Activated CD4-positive, alpha-beta T cell treated with anti-CD3 and anti-CD28 coated beads, Interleukin-2, amount 10 ng/mL, durations not matched to agents 7 days and 5 days (primary cell): ENCODE measurements at places on chromosomes 6 and 20.

DNA sequence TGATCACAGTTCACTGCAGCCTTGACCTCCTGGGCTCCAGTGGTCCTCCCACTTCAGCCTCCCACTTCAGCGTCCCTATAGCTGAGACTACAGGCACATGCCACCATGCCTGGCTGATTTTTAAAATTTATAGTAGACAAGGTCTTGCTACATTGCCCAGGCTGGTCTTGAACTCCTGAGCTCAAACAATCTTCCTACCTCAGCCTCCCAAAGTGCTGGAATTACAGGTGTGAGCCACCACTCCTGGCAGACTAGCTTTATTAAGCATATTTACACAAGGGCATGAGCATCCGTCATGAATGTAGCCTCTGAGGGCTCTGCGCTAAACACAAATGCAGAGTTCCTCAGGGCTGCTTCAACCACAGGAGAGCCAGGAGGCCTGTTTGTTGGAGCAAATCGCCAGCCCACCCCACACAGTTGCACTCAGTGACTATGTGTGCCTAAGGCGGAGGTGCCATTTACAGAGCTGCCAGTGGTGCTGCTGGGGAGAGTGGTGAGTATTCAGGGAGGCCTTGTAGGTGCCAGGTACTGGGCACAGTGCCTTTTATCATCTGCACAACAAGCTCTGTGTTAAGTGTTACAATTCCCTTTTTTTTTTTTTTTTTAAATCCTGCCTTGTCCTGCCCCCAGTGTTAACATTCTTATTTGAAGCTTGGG is 78.2 kb downstream of the PSMG4 start:
- no peak for DNase-seq

GRCh38 chr6:135853227-135853626 is 1.7 kb downstream of the PDE7B start:
- DNase-seq, result no peak

- DNase-seq, result no peak
Measured at GRCh38 chr6:13868236-13868635, 53.9 kb upstream of the MCUR1 start.

DNA sequence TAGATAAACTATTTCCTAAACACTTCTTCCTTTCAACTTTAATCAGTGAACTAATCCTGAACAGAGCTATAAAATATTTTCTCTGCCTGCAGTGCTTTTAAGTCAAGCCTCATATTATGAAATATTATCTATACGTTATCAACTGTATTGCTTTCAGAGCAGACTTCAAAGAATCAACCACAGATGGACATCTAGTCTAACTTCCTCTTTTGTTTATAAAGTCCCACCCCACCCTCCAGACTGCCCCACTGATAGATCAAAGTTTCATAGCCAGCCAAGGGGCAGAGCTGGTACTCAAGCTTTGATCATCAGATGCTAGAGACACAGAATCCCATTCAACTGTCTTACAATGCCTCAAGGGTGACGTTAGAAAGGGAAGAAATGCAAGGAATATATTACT is 308.3 kb downstream of the LAMA2 start:
- no peak for DNase-seq

- no peak for DNase-seq
Measured at GRCh38 chr6:90126181-90126580, 170.5 kb downstream of the BACH2 start.

DNA sequence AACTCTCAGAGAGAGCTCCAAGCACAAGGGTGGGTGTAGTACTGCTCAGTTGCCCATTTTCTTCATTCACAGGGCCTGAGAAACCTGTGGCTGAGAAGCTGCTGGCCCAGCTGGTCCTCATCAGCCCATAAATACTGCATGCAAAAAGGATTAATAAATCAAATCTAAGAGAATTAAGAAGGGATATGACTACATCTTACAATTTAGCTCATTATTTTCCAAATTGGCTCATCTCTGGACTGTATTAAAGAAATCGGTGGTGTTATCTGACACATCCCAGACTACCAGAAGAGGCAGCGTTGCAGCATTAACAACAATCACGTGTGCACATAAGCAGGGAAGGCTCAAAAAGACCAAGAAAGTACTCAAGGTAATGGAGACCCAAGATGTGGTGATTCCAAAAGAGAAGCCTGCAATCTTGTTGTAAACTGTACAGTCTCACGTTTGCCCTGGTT is 90.7 kb downstream of the CD24 start:
- no peak for DNase-seq

- no peak for DNase-seq
Measured at GRCh38 chr6:116847227-116847626, 18.3 kb upstream of the GPRC6A start.

GRCh38 chr6:12748815-12749521 is 32.4 kb downstream of the PHACTR1 start:
- DNase-seq, result no peak

DNA sequence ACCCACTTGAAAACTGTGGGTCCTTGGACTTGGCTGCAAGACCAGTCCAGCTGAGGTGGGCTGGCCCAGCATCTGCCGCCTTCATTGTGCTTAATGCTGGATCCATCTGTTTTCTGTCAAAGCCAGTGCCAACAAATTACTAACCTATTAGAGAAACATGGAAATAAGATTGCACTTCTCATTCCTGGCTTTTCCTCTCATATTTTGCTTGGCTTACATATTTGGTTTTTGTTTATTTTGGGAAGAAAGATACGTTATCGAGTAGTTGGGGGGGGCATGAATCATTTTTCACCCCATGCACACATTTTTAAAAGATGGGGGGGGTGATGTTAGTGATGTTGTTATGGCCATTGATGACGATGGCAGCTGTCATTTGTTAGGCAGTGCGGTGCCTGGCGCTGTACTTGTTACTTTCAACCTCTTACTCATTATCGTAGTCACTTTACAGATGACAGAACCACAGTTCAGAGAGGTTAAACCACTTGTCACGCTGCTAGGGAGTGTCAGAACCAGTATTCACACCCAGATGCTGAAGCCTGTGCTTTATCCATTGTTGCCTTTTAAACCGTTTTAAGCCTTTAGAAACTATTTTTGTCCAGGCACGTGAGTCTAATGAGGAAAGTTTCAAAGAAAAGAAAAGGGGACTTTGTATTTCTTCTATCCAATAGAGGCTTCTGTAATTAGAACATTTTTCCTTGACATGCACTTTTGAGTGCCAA is 180.0 kb downstream of the TMEM242 start:
- no peak for DNase-seq

DNA sequence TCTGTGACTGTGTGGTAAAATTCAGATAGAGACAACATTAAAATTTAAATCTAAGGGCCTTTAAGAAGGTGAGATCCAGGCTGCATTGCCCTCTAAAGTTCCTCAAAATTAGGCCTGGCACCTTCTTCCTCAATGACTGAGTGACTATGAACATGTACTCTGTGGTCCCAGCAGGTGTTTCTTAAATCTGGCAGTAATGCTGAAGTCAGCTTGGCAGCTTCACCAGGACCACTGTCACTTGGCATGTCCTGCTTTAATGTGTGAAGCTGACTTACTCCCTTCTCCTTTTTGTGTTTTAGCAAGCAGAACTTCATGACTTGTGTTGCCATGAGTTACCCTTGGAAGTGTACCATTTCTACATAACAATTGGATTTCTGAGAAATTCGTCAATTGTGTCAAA is 141.7 kb downstream of the NKAIN2 start:
- DNase-seq, result no peak

GRCh38 chr20:16363506-16364319 is 209.5 kb downstream of the KIF16B start:
- DNase-seq, result no peak

- DNase-seq, result no peak
Measured at GRCh38 chr6:113495521-113495920, 361.6 kb upstream of the MARCKS start.

- DNase-seq, result no peak
Measured at GRCh38 chr6:112760831-112761230, 413.7 kb downstream of the RFPL4B start.

- no peak for DNase-seq
Measured at GRCh38 chr6:140744659-140745320, 1370.3 kb upstream of the CITED2 start.

DNA sequence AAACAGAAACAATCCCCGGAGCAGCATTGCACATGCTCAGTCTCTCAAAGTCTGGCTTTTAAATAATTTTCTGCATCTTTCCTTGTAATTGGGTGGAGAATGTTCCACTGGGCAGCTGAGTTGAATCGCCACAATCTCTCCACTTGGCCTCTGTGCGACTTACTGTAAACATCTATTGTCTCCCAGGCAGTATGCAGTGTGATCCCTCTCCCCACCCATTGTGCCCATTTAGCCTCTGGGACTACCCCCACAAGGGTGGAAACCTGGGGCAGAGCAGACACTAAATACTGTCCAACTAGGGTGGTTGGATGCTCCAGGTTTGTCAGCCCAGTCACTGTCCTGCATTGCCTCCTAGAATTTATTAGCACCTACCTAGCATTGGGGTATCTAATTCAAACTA is 96.2 kb downstream of the JARID2 start:
- DNase-seq, result no peak

DNA sequence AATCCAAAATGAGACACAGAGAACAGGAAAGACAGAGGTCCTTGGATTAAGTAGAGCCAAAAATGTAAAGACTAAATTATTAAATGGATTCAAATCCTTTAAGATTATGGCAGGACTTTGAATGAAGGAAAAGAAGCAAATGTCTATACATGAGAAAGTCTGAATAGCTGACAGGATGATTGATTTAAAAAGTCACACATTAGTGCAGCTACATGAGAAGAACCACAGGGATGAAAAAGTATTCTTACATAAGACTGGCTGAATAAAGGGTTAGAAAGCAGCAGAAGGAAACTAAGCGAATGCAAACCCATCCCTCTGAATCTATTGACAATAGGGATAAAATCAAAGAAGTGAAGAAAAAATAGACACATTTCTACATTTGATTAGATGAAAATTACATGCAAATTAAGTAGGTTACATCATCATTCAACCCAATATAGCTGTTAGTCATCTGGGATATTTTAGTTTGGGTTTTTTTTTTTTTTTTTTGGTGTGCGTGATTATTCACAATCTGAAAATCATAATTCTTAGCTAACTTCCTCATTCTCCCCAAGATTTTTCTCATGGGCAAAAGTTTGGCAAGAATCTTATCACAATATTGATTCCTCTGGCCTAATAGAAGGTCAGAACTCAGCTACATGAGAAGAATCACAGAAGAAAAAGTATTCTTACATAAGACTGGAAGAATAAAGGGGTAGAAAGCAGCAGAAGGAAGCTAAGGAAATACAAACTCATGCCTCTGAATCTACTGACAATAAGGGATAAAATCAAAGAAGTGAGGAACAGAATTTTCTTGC is 845.4 kb downstream of the HACE1 start:
- no peak for DNase-seq

DNA sequence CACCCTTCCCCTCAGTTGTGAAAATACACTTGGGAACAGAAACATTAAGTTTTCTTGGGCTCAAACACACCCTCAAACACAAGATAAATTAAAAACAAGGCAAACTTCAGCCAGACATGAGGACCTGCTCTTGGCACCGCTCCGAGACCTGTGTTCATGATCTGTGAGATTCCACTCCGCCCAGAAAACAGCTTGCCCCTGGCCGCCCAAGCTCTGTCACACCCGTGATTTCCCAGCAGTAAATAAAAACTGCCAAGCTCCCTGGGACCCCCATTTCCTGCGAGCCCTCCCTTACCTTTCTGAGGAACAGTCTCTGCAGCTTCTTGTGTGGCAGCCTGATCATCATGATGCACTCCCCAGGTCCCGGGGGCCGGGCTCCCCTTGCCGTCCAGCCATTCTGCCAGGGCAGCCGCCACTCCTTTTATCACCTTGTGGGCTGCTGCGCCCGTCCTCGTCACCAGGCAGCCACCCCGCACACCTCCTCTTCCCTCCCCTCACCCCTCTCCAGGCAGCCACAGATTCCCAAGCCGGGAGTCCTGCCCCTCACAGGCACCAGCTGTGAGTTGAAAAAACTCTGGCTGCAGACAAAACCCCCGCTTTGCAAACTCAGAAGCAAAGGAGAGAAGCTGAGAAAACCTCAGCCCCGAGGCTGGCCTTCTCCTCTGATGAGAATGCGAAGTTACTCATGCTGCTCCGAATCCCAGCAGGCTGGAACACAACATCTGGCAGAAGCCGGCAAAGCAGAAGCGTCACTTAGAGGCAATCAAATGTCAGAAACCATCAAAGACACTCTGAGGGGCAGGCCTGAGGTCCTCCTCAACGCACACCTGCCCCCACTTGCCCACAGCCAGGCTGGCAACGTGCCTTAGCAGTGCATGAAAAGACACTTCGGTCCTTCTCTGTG is 130.4 kb upstream of the RPS6KA2 start:
- no peak for DNase-seq

GRCh38 chr6:154071711-154072110 is 32.7 kb downstream of the OPRM1 start:
- DNase-seq, result no peak

DNA sequence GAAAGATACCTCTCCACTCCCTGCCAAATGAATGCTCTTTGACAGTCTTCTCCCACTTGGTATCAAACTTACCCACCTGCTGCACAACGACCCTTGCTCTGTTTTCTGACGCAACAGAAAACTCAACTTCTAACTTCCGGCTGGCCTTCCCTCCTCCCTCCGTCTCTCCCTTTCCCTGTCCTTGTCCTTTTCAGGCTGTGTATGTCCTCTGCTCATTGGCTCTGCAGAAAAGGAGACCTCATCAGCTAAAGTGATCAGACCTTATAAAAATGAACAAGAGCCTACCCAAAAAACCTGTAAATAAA is 12.2 kb downstream of the TRAF3IP2 start:
- DNase-seq, result no peak

GRCh38 chr6:35962779-35963560 is 42.1 kb upstream of the SRPK1 start:
- no peak for DNase-seq

GRCh38 chr6:127972815-127973214 is 72.0 kb upstream of the THEMIS start:
- peak; percentile 10 for DNase-seq

DNA sequence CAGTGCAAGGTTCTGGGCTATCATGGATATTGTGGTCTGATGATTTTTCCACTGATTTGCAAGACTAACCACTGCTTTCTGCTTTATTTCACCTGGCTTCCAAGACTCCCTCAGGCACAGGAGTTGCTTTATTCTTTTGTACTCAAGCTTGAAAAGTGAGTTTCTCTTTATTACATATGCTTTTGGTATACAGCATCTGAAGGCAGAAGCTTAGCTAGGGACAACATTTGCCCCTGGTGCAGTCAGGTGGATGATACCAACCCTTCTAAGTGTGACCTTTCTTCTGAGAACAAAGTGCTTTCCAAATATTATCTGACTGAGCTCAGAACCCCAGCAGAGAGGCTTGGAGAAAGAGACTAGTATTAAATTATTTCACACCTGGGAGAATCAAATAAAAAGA is 94.0 kb upstream of the PHACTR1 start:
- DNase-seq, result no peak
